Fibroblast of mammary gland (primary cell): ENCODE measurements at places on chromosomes 12 and 14.
A peak's percentile ranks its signal among the peaks of the same experiment; 100 is the strongest.

GRCh38 chr12:50057000-50057841, at the start of gene ASIC1:
ASIC1 (plus strand) TSS chr12:50057596; CDS start chr12:50058767, 1,171 bp downstream.
- peak; percentile 52 for DNase-seq

GRCh38 chr14:95519699-95520098, 3.2 kb upstream of the SYNE3 start:
- DNase-seq = peak; percentile 90

GRCh38 chr14:69882116-69882864, 3.1 kb downstream of the SMOC1 start:
- DNase-seq = no peak

- peak; percentile 69 for DNase-seq
Observed at GRCh38 chr14:54893151-54893760, 9.4 kb downstream of the GCH1 start.

DNA sequence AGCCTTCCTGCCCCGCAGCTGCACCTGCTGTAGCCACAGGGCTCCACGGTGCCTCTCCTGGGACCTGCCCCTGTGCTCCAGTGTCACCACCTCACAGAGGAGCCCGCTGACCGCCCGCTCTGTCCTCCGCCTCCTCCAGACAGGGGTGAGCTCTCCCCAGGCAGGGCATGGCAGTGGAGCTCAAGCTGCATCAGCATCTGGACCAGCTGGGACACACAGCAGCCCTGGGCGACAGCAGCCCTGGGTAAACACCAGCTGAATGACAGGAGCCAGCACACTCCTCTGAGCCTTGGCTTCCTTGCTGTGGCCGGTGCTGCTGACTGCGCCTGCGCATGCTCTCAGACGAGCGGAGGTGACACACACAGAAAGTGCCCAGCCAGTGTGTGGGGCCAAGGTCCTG, 22.0 kb downstream of the CHGA start:
- DNase-seq = no peak

DNA sequence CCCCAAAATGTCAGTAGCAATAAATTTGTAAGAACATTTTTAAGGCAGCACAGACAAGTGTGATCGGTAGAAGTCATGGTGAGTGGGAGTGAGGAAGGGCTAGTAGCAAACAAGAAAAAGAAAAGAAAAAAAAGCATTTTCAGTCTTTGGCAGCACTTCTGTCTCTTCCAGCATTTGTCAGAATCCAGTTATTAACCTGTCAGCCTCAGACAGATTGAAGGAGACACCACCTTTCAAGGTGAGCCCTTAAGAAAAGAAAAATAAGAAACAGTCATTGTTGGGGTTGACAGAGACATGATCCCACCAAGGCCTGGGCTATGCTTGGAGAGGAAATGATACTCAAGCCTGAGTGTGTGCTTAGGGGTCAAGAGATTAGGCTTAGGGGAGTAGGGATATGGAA, 947.4 kb downstream of the NRXN3 start:
- DNase-seq = no peak

- peak; percentile 40 for DNase-seq
Observed at GRCh38 chr12:122527478-122527944, 462 bp downstream of the KNTC1 start.

DNA sequence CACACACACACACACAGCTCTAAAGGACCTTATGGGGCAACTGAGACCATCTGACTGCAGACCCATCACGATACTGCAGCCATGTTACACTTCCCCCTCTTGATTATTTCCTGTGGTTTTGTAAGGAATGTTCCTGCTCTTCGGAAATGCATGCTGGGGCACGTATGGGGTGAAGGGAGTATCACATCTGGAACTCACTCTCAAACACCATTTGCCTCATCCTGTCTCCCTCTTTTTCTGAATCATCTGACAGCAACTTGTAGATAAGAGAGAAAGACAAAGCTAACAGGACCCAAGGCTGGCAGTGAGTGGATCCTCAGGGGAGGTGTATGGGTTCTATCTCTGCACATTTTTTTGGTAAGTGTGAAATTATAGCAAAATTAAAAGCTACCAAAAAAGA, 50.3 kb downstream of the RIMBP2 start:
- no peak for DNase-seq

- DNase-seq = no peak
Observed at GRCh38 chr14:49853158-49853477, 530 bp upstream of the NEMF start.

GRCh38 chr14:56199095-56199981, 81.1 kb downstream of the PELI2 start:
- peak; percentile 98 for DNase-seq

DNA sequence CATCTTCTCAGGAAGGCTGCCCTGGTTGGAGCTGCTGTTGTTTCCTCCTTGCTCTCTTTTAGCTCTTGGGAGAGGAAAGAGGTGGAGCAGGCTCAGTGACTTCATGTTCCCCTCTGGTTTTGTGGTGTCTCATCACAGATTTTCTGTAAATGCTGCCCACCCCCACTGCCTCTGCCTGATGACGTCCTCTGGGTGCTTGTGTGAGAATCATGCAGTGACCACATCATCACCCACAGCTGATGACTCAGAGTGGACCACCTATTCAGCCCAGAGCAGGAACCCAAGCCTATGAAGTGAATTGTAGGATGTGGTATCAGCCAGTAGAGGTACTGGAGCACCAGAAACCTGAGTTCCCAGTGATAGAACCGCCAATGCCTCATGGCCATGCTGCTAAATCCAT, at the start of gene GZMB:
TSS of gene GZMB (minus strand) at position 33 of the 400 bp plus-strand sequence. CDS start at position 3, 30 bp downstream.
- DNase-seq = peak; percentile 12

GRCh38 chr12:6069437-6070093, 54.9 kb downstream of the VWF start:
- DNase-seq = peak; percentile 98

- DNase-seq = peak; percentile 85
Observed at GRCh38 chr12:90978117-90978770, 23.3 kb upstream of the CCER1 start.

DNA sequence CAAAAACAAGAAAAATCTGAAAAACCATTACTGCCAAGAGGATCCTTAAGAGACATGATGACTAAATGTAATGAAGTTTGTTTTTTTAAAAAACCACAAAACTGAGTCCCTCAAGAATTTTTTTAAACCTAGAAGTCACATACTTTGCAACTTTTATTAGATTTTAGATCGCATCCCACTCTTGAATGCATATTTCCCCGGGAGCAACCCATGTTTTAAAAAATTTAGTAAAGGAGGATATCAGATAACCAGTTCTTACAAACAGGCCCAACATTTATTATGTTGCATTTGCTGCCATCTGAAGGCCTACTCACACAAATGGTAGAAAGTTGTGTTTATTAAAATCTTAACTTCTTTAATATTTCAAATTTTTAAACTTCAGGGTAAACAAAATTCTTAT, 44.3 kb upstream of the CCT2 start:
- peak; percentile 50 for DNase-seq

GRCh38 chr12:131755305-131756113, 44.6 kb downstream of the SFSWAP start:
- DNase-seq = peak; percentile 34

DNA sequence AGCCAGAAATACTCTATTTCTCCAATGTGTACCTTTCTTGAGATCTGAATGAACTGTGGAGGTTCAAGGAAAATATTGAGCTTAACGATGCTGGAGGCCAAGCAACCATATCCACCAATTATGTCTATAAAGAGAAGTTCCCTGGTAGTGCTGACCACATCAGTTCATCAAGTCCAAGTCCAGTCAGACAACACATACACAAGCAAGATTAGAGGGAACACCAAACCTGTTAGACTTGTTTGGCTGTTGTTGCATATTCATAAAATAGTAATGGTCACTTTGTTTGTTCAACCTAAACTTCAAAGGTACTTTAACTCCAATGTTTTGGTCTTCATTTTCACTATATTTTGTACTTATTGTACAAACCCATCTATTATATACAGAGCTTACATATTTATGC, 81.6 kb downstream of the LMO3 start:
- DNase-seq = no peak

DNA sequence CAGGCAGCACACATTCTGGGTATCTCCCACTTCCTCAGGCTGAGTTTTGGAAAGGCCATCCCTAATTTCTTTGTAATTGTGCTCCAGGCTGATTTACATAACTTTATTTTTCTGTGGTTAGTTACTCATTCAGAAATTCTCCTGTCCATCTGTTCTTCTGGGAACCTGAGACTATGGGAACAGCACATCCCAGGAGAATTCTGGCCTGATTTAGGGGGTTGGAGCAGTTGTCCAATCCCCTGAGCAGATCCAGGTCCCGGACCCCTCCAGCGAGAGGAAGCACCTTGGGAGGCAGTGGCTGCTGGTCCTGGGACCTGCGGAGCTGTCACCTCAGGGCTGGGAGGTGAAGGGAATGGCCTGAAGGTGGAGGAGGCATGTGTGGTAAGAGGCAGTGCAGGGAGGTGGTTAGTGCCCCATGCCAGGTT, 40.4 kb downstream of the TSPAN9 start:
- peak; percentile 94 for DNase-seq

DNA sequence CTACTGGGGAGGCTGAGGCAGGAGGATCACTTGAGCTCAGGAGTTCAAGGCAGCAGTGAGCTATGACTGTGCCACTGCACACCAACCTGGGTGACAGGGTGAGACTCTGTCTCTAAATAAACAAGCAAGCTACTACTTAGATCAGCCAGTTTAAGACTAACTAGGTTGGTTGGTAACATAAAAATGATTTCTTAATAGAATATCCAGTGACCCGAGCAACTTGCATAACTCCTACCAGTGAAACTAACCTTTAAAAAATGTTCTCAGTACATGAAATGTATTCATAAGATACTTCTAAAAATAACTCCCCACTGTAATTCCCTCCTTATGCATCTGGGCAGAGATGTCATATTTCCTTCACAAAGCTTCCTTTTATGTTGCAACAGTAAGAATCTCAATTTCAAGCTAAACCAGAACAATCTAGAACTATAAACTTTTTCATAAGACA, 15.9 kb downstream of the TAOK3 start:
- peak; percentile 92 for DNase-seq

DNA sequence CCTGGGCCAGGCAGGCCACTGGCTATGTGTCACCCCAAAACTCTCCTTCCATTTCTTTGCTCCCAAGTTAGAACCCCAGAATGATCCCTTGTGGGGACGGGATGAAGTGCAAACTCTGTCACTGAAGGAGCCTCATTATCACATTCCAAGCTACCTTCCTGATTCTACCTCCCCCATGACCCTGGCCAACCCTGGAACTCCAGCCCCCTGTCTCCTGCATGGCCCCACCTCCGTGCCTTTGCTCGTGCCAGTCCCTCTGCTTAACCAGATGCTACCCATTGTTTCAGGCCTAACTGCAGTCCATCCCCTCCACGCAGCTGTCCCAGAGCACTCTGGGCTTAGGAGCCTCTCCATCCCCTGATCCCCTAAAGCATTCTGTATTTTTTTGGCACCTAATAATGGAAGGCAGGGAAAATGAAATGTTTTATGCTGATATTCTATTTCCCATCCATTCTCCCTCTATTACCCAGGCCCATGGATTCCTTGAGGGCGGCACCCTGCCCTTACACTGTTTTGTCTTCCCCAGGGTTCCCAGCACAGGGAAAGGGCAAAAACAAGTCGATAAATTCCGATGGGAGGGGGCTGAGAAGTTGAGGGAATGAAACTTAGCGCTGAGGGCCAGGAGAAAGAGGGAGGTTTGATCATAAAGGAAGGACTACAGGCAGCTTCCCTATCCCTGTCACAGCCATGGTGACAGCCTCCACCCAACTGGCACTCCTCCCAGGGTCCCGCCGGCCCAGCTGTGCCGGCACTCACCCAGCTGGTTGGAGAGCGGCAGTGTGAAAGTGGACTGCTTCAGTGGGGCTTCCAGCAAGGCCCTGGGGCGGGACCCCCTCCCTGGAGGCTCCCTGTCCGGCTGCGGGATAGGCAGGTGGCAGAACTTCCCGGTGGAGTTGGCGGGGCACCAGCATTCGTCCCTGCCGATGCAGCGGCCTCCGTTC, 58.1 kb downstream of the ISCA2 start:
- no peak for DNase-seq

- no peak for DNase-seq
Observed at GRCh38 chr14:93019970-93020369, 95.8 kb downstream of the ITPK1 start.

- peak; percentile 88 for DNase-seq
Observed at GRCh38 chr14:104680806-104681688, 8.4 kb upstream of the INF2 start.

- no peak for DNase-seq
Observed at GRCh38 chr12:92546635-92547348, 156.0 kb upstream of the PLEKHG7 start.

DNA sequence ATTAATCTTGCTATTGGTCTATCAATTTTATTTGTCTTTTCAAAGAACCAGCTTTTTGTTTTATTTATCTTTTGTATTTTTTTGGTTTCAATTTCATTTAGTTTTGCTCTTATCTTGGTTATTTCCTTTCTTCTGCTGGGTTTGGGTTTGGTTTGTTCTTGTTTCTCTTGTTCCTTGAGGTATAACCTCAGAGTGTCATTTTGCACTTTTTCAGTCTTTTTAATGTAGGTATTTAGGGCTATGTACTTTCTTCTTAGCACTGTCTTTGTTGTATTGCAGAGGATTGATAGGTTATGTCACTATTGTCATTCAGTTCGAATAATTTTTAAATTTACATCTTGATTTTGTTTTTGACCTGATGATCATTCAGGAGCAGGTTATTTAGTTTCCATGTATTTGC, 92.7 kb upstream of the DCD start:
- no peak for DNase-seq

DNA sequence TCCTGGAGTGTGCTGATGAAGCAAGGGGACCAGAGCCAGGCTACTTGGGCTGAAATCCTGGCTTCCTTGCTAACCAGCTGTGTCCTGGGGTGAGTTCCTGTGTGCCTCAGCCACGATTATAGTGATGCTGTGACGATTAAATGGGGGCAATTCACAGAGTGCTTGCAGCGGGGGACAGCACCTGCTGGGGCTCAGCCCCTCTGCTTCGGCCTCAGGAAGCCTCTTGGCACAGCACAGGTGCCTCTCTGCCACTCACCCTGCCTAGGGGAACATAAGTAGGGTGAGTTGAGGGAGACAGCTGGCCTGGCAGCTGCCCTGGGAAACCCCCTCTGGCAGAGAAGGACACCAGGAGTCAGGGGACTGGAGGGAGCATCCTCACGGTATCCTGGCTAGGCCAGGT, 9.4 kb downstream of the KRT80 start:
- DNase-seq = no peak

DNA sequence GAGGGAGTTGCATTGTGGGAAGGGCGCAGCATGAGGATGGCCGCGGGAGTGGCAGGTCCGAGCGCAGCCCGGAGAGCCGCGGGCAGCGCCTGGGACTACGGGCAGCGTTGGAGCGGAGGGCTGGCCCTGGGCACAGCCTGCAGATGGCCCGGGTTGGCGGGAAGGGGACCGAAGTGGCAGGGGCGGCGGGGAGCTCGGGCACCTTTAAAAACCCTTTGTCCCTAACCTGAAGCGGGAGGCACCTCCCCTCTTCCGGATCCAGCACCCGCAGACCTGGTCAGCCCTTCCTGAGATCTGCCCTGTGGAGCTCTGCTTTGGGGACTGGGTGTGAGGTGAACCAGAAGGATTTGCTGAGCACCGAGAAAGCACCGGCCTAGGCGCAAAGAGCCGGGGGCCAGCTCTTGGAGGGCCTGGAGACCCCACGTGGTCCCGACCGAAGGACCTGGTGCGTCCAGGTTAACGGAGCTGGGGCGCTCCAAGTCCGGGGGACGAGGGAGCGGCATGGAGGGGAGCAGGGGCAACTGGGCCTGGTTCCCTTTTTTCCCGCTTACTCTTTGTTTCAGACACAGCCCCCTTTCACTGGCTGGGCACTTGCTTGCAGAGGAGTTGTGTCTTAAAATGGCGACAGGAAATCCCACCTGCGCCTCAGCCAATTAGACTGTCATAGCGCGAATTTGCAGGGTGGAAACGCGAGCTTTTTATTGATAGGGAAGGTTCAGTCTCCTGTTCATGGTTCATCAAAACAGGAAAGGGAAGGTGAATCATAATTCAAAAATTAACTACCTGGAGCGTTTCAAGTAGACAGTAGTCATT, 792 bp upstream of the SLC38A1 start:
- DNase-seq = peak; percentile 16
